ENCODE measurements at places on chromosomes 12 and 14. TPM values are rescaled to one million over a fixed set of nuclear protein-coding genes. Genes with fewer than 3 reads are reported as not detected.

EPYC gene
- total RNA-seq = not detected

PAPLN gene
- 0.28 TPM for total RNA-seq

CCDC88C gene
- 0.18 TPM for total RNA-seq

GABARAPL1 gene
- total RNA-seq = 51.6 TPM

TSHR gene
- total RNA-seq = not detected
